ENCODE measurements at places on chromosomes 11 and 22. TPM values are rescaled to one million over a fixed set of nuclear protein-coding genes. Genes with fewer than 3 reads are reported as not detected.

Gene OR10A2
- total RNA-seq: not detected

DNA sequence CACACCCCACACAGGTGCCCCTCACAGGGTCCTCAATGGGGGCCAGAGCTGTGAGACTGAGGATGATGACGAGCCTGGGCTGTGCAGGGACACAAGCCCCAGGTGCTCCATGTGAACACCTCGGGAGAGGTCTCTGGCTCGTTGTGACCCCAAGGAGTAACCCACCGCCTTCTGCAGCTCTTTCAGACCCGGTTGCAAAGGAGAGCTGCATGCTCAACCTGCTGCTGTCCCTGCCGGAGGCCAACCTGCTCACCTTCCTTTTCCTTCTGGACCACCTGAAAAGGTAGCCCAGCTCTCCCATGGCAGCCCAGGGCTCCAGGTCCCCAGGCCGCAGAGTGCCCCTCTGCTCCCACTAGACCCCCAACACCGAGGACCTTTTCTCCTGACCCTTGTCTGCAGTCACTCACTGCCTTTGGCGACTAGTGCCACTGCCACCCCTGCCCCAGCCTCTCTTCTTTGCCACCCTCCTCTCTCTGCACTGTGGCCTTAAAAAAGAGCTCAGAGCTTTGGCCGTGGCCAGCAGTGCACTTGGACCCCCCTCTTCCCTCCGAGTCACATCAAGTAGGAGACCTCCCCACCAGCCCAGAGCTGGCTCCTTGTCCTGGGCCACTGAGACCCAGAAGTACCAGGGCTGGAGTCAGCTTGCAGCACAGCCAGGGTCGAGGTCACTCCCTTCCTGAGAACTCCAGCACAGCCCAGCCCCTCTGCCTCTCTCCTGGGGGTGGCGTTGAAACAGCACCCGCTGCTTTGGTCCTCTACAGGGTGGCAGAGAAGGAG, 133.7 kb downstream of the BCR start:
- no peaks in the 10 kb centered on the region for H3K4me1 ChIP-seq
- H3K4me3 ChIP-seq: no peak overlapping the region
- H3K27me3 ChIP-seq: no peaks in the 10 kb centered on the region
- no peaks in the 10 kb centered on the region for H3K36me3 ChIP-seq
- H3K27ac ChIP-seq: no peak overlapping the region

GRCh38 chr11:43802509-43802908, 78.1 kb upstream of the ALKBH3 start:
- no peaks in the 10 kb centered on the region for H3K36me3 ChIP-seq
- H3K27me3 ChIP-seq: no peaks in the 10 kb centered on the region
- H3K4me3 ChIP-seq: no peak overlapping the region
- H3K4me1 ChIP-seq: no peaks in the 10 kb centered on the region
- DNase-seq: no peak

DNA sequence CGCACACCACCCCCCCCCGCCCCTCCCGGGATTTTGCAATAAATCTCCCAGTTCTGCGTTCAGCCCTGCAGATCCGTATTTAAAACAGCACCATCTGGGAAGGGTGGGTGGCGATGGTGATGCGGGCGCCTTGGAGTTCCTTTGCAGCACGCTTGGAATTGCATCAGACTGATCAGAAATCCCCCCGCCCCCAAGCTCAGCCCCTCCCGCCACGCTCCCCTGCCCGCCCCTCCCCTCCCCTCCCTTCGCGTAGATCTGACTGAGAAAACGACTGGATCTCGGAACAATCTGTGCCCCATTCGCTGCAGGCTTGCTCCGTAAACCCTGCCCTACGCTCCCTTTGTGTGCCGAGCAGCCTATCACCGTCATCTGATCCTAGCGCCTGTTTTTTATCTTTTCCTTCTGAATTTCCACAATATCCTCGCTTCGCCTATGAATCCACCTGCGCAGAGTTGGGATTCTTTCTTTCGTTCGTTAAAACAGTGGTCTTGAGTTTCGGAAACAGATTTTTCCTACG, 18.1 kb upstream of the BDNF start:
- peaks cover 61% of the 10 kb centered on the region for H3K27me3 ChIP-seq
- no peaks in the 10 kb centered on the region for H3K36me3 ChIP-seq
- H3K4me3 ChIP-seq: peak overlapping the region; percentile 19
- no peaks in the 10 kb centered on the region for H3K4me1 ChIP-seq

DNA sequence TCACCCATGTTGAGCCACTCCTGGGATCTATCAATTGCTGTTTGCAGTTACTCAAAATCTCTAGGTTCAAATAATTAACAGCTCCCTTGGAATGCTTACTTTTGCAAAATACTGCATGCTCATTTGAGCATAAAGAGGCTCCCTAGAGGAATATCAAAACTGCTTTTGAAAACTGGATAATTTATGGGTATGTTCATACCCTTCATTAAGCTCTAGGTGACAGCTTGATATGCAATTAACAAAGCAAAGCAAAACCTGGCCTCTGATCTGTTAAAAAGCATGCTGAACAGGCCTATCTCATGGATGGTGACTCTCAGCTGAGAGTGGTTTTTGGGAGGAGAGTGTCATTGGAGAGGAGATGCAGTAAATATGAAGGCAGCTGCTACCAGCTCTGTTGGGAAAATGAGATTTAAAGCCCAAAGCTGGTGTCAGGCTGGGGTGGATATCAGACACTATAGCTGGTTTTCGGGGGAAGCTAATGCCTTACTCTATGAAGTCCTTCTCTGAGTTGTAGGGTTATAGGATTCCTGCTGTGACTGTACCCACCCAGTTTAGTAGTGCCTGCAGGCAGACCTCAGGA, 110.9 kb downstream of the RASSF10 start:
- no peaks in the 10 kb centered on the region for H3K36me3 ChIP-seq
- H3K4me1 ChIP-seq: no peaks in the 10 kb centered on the region
- H3K27me3 ChIP-seq: no peaks in the 10 kb centered on the region
- no peak overlapping the region for H3K4me3 ChIP-seq
- no peak overlapping the region for H3K27ac ChIP-seq
